ENCODE measurements at places on chromosomes 2 and 18.

- H3K4me1 ChIP-seq = no peaks in the 10 kb centered on the region
- H3K4me3 ChIP-seq = no peak overlapping the region
- DNase-seq = peak; percentile 12
- no peaks in the 10 kb centered on the region for H3K27me3 ChIP-seq
Measured at GRCh38 chr2:88832311-88832991, 141.0 kb downstream of the RPIA start.

DNA sequence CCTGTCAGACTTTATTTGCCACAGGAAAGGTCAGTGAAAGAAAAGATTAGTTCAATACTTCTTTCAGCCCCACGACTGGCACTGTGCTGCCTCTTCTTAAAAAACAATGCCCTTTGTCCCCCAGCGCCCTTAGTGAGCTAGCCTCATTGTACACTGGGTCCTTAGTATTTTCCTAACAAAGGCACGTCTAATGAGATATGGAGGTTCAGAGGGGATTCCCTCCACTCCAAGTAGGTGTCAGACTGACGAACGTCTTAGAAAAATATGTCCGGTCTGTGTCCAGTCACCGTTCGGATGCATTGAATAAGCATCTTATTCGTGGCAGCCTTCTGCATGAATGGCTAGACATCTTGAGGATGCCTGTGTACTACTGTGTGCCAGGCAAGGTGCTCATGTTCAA, 1.1 kb downstream of the FECH start:
- H3K36me3 ChIP-seq = no peaks in the 10 kb centered on the region
- no peak for DNase-seq
- H3K4me1 ChIP-seq = peaks cover 16% of the 10 kb centered on the region
- no peak overlapping the region for H3K27ac ChIP-seq
- H3K27me3 ChIP-seq = no peaks in the 10 kb centered on the region

- no peaks in the 10 kb centered on the region for H3K4me1 ChIP-seq
- H3K4me3 ChIP-seq = no peak overlapping the region
- no peak overlapping the region for H3K27ac ChIP-seq
- H3K27me3 ChIP-seq = no peaks in the 10 kb centered on the region
- DNase-seq = no peak
- H3K36me3 ChIP-seq = no peaks in the 10 kb centered on the region
Measured at GRCh38 chr18:61225336-61225735, 107.9 kb upstream of the CDH20 start.

- no peaks in the 10 kb centered on the region for H3K27me3 ChIP-seq
- H3K36me3 ChIP-seq = no peaks in the 10 kb centered on the region
- H3K4me3 ChIP-seq = no peak overlapping the region
- H3K4me1 ChIP-seq = no peaks in the 10 kb centered on the region
- no peak overlapping the region for H3K27ac ChIP-seq
Measured at GRCh38 chr18:25061395-25061794, 290.6 kb downstream of the ZNF521 start.
